ENCODE measurements at places on chromosomes 1 and 21.

- DNase-seq = no peak
Observed at GRCh38 chr1:7435276-7436055, 335.6 kb upstream of the VAMP3 start.

GRCh38 chr1:204261746-204262505 lies 48.1 kb upstream of the GOLT1A start:
- no peak for DNase-seq

DNA sequence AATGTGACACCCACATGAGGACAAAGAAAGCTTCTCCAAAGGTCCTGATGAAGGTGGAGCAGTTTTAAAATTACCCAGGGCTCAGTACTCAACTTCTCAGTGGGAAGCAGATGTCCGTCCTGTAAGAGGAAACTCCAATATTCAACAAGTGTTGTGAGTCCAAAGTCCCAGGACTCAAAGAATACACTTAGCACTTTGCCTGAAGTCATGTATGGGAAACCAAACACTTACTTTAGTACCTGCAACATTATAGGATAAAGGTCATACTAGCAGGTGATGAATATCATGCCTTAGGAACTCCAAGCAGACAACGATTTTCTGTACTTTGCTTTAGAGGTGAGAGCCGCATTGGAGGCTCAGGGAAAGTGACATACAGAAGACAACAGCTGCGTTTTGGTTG lies 37.2 kb upstream of the ST6GALNAC3 start:
- DNase-seq = no peak

DNA sequence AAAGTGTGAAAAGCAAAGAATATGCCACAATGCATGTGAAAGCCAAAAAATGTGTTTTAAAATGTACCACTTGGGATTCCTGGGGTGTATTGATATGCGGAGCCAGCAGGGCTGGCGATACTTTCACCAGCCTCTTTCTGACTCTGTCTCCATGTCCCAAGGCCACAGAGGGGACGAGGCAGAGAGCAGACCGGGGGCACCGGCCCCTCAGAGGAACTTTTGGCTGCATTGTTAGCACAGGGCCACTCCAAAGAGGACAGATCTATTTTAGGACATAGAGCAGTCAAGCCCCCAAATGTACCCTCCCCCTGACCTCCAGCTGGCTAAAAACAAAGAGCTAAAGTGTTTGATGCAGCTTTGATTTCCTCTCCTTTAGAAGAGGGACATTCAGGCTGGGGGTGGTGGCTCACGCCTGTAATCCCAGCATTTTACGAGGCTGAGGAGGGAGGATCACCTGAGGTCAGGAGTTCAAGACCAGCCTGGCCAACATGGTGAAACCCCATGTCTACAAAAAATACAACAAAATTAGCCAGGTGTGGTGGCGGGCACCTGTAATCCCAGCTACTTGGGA lies 25.6 kb upstream of the ZNF436 start:
- DNase-seq = no peak

DNA sequence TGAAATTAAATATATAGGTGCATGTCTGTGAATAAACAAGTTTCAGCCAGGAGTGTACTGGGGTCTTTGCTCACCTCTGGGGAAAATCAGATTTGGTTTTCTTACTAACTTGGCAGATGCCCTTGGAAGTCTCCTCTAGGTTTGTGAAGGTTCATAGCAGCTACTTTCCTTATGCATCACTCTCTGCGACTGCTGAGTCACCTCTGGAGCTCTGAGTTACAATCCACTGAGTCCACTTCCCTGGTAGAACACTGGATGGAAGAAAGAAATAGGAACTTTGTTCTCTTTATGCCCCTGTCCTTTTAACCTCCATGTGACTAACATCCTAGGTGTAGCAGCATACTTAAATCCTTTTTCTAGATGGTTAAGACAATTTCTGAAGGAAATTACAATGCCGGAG lies 4.4 kb upstream of the FASLG start:
- DNase-seq = peak; percentile 46

DNA sequence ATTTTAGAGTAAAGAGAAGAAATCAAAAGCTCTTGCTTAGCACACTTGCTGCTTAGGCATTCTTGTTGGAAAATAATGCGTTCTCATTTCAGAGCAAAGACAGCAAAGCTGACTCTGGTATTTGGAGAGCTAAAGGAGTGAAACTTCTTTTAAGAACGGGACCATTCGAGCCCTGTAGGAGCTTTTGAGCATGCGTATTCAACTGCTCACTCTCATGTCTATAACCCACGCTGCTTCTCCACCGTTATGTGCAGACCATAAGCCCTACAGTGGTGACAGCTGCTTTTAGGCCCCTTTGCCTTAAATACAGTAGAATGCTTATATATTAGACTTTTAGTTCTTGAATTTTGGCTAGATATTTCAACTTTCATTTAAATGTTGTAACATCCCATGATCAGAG lies 214.2 kb upstream of the CACYBP start:
- no peak for DNase-seq

Measured in activated CD8-positive, alpha-beta T cell treated with anti-CD3 and anti-CD28 coated beads for 36 hours (primary cell).